ENCODE measurements at places on chromosomes 16 and 17. TPM values are rescaled to one million over a fixed set of nuclear protein-coding genes. Genes with fewer than 3 reads are reported as not detected.

GRCh38 chr17:73492821-73493814, 151.1 kb downstream of the SDK2 start:
- no peaks in the 10 kb centered on the region for H3K4me1 ChIP-seq
- H3K4me3 ChIP-seq = no peak overlapping the region
- H3K27me3 ChIP-seq = no peaks in the 10 kb centered on the region
- no peaks in the 10 kb centered on the region for H3K36me3 ChIP-seq

- no peaks in the 10 kb centered on the region for H3K27me3 ChIP-seq
- no peak overlapping the region for H3K4me3 ChIP-seq
- peaks cover 30% of the 10 kb centered on the region for H3K4me1 ChIP-seq
Observed at GRCh38 chr17:80619535-80620235, 75.0 kb downstream of the RPTOR start.

DNA sequence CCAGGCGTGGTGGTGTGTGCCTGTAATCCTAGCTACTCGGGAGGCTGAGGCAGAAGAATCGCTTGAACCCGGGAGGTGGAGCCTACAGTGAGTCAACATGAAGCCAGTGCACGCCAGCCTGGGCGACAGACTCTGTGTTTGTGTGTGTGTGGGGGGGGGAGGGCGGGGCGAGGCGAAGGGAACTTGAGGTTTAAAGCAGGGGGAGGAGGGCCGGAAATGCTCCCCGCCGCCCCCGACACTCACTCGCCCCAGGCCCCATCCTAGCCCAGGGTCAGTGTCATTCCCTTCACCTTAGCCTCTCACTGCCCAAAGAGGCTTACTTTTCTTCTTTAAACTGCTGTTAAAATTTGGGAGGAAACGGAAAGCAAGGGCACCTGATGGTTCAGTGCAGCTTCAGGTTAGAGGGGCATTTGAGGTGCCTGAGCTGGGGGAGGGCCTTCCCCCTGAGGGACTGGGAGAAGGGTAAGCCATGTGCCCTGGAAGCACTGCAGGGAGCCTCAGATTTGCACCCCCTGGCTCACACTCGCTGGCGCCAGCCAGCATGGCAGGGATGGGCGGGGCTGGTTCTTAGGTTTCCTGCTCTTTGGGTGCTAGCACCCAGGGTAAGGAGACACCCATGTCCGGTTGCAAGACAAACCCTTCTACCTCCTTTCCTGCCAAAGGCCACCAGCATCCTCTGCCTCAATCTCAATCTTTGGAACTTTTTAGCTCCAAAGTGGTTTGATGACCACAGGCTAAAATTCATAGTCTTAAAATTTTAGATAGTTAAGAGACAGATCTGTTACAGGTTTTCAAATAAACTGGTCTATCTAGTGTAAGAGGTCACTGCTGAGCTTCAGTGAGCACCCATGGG, 2.2 kb upstream of the LIMD2 start:
- H3K36me3 ChIP-seq = peaks cover 40% of the 10 kb centered on the region
- H3K27me3 ChIP-seq = no peaks in the 10 kb centered on the region
- H3K4me1 ChIP-seq = peaks cover 63% of the 10 kb centered on the region
- DNase-seq = peak; percentile 91
- peak overlapping the region; percentile 82 for H3K4me3 ChIP-seq

GRCh38 chr17:36124879-36125824, 21.5 kb downstream of the CCL4 start:
- H3K4me1 ChIP-seq = peaks cover 13% of the 10 kb centered on the region
- no peak for DNase-seq
- no peak overlapping the region for H3K4me3 ChIP-seq
- H3K27ac ChIP-seq = no peak overlapping the region
- peaks cover 2% of the 10 kb centered on the region for H3K27me3 ChIP-seq

- H3K36me3 ChIP-seq = no peaks in the 10 kb centered on the region
- H3K4me1 ChIP-seq = no peaks in the 10 kb centered on the region
- no peak overlapping the region for H3K27ac ChIP-seq
- no peak for DNase-seq
- H3K4me3 ChIP-seq = no peak overlapping the region
Observed at GRCh38 chr16:83374979-83375378, 432.8 kb upstream of the HSBP1 start.

DNA sequence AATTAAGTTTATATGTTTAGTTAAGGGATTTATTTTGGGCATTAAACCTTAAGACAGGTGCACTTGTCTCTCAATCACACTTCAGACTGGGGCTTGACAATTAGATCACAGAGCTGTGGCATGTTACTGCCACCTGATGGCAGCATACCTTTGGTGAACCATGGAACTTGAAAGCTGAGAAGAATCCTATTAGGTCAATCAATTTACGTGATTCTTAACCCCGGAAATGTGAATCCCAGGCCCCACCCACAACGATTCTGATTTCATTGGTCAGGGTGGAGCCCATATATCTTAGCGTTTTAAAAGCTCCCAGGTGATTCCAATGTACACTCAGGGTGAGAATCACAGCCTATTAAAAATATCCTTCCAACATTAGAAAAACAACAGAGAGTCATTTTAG, 91.0 kb downstream of the GSG1L start:
- H3K4me3 ChIP-seq = no peak overlapping the region
- peaks cover 4% of the 10 kb centered on the region for H3K4me1 ChIP-seq
- peaks cover 26% of the 10 kb centered on the region for H3K27me3 ChIP-seq
- peak; percentile 74 for DNase-seq
- no peaks in the 10 kb centered on the region for H3K36me3 ChIP-seq

GRCh38 chr16:48330841-48331192, 54.4 kb downstream of the SIAH1 start:
- H3K36me3 ChIP-seq = peaks cover 16% of the 10 kb centered on the region
- H3K27me3 ChIP-seq = no peaks in the 10 kb centered on the region
- H3K4me3 ChIP-seq = no peak overlapping the region
- H3K4me1 ChIP-seq = no peaks in the 10 kb centered on the region
- DNase-seq = no peak

DNA sequence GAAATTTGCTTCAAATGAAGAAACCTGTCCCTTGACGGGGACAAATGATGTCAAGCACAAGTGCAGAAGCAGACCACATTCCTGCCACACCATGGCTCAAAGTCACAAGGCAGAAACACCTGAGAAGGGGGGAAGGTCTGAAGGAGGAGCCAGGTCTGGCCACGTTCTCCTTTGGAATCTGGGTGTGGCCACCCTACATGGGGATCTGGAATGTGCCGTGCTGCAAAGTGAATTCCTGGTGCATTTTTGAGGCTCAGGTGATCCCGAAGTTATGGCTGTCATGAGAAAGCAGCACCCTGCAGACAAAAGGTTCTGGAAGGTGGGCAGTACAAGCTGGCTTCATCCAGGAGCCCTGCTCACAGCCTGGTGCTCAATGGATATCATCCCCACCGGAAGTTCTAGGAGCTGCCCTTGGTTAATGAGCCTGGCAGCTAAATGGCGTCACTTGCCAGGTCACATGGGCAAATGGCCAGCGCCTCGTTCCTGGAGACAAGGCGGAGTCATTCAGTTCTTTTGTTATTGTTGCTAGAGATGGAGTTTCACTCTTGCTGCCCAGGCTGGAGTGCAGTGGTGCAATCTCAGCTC, 20.1 kb upstream of the ADCY9 start:
- H3K36me3 ChIP-seq = peaks cover 7% of the 10 kb centered on the region
- DNase-seq = no peak
- no peak overlapping the region for H3K27ac ChIP-seq
- peaks cover 8% of the 10 kb centered on the region for H3K4me1 ChIP-seq

DNA sequence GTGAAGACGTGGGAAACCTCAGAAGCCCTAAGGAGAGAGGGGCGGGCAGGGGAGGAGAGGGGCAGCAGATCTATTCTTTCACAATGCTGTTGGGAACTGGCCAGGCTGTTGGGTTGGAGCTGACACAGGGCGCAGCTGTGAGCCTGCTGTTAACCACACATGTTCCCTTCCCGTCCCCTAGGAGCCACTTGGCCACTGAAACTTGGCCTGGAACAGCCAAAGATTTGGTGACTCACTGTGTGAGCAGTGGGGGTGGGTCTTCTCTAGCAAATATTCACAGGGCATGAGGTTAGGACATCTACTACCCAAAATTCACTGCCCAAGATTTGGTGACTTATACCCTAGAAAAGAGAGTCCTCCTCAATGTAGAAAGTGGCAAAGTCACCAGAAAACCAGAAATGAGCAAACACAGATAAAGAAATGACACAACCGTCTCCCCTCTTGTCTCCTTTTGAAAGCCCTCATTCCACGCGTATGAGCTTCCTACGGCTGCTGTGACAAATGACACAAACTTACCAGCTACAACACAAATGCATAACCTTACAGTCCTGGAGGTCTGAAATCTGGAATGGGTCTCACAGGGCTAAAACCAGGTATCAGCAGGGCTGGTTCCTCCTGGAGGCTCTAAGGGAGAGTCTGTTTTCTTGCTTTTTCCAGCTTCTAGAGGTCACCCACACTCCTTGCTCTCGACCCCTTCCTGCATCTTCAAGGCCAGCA, 6.3 kb downstream of the TBC1D16 start:
- peaks cover 9% of the 10 kb centered on the region for H3K27me3 ChIP-seq
- no peak overlapping the region for H3K27ac ChIP-seq
- no peak overlapping the region for H3K4me3 ChIP-seq
- no peaks in the 10 kb centered on the region for H3K36me3 ChIP-seq

GRCh38 chr16:86931410-86931941, 353.1 kb downstream of the FOXL1 start:
- DNase-seq = no peak
- no peaks in the 10 kb centered on the region for H3K4me1 ChIP-seq
- H3K27ac ChIP-seq = no peak overlapping the region
- H3K36me3 ChIP-seq = peaks cover 1% of the 10 kb centered on the region

DNA sequence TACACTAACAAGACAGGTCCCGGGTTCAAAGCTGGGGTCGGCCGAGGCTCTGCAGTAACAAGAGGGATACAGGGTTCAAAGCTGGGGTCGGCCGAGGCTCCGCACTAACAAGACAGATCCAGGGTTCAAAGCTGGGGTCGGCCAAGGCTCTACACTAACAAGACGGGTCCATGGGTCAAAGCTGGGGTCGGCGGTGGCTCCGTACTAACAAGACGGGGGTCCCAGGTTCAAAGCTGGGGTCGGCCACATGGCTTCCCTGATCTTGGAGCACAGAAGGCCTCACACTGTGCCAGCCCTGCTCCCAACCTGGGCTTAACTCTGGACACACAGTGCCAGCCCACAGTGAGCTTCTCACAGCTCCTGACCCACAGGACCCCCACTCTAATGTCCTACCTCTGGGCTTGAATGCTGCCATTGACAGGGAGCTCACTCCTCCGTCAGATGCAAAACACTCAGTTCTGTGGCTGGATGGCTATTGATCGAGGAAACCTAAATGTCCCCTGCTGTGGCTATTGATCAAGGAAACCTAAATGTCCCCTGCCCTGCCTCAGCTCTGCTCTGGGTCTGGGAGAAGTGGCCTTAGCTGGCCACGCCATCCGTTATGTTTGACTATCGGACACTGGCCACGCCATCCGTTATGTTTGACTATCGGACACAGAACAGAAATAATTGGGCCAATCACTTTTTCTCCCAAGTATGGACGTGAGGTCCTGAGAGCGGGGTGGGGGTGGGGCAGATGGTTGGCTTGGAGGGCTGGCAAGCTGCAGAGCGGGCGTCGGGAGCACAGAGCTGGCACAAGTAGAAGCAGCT, 54.6 kb upstream of the DOC2B start:
- H3K36me3 ChIP-seq = no peaks in the 10 kb centered on the region
- peaks cover 6% of the 10 kb centered on the region for H3K4me1 ChIP-seq
- no peak overlapping the region for H3K27ac ChIP-seq

GRCh38 chr16:7992616-7993015, 597.7 kb downstream of the TMEM114 start:
- no peaks in the 10 kb centered on the region for H3K36me3 ChIP-seq
- no peak overlapping the region for H3K4me3 ChIP-seq
- H3K27ac ChIP-seq = no peak overlapping the region
- DNase-seq = no peak

GRCh38 chr16:591892-592517, 2.1 kb downstream of the RAB40C start:
- no peak overlapping the region for H3K4me3 ChIP-seq
- H3K27ac ChIP-seq = no peak overlapping the region
- DNase-seq = no peak
- H3K4me1 ChIP-seq = peaks cover 24% of the 10 kb centered on the region
- H3K27me3 ChIP-seq = no peaks in the 10 kb centered on the region

GRCh38 chr17:75501378-75502071, 13.8 kb downstream of the CASKIN2 start:
- peaks cover 5% of the 10 kb centered on the region for H3K4me1 ChIP-seq
- H3K27me3 ChIP-seq = no peaks in the 10 kb centered on the region
- peaks cover 1% of the 10 kb centered on the region for H3K36me3 ChIP-seq
- no peak overlapping the region for H3K4me3 ChIP-seq
- no peak overlapping the region for H3K27ac ChIP-seq
- DNase-seq = no peak

DNA sequence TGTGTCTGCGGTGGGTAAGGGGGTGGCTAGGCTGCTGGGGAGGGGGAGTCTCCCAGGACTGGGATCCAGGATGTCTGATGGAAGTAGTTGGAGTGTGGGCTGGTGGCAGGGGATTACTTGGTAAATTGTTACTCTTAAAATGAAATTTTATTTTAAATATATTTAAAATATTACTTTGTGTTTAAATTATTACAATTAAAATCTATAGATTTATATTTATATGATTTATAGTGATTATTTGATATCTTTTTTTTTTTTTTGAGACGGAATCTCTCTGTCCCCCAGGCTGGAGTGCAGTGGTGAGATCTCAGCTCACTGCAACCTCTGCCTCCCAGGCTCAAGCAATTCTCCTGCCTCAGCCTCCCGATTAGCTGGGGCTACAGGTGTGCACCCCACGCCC, 18.6 kb downstream of the CPNE2 start:
- H3K27me3 ChIP-seq = peaks cover 5% of the 10 kb centered on the region
- no peak overlapping the region for H3K27ac ChIP-seq
- peaks cover 20% of the 10 kb centered on the region for H3K4me1 ChIP-seq
- H3K36me3 ChIP-seq = no peaks in the 10 kb centered on the region

DNA sequence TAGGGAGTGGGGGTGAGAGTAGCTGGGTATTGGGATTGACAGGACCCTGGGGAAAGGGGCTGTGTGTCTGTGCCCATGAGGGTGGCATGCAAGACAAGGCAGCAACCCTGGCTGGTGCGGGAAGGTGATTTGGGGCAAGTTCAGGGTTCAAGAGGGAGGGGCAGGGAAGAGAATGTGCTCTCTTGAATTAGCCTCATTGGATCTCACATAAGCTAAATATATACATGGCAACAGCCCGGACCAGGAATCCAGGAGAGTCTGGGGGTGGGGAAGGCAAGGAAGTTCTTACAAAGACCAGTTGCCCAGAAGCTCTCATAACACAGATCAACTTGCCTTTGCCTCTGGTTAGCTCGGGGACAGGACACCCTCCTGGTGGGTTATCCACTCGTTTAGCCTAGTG, 73.3 kb downstream of the IRX3 start:
- no peak overlapping the region for H3K4me3 ChIP-seq
- DNase-seq = no peak
- no peaks in the 10 kb centered on the region for H3K4me1 ChIP-seq
- H3K27ac ChIP-seq = no peak overlapping the region

GRCh38 chr17:45905814-45906213, 11.5 kb downstream of the MAPT start:
- no peak overlapping the region for H3K27ac ChIP-seq
- peaks cover 22% of the 10 kb centered on the region for H3K4me1 ChIP-seq
- H3K4me3 ChIP-seq = no peak overlapping the region
- H3K27me3 ChIP-seq = peaks cover 46% of the 10 kb centered on the region
- no peak for DNase-seq

ATP2A1 gene
- 3.4 TPM for total RNA-seq

BRCA1 gene
- 102 TPM for total RNA-seq

ACAP1 gene
- total RNA-seq = 712 TPM

PNMT gene
- total RNA-seq = not detected

CHST6 gene
- 0.05 TPM for total RNA-seq

SLC47A1 gene
- not detected for total RNA-seq

EPOP gene
- total RNA-seq = 20.1 TPM

SPATA32 gene
- total RNA-seq = 0.49 TPM

LDHD gene
- total RNA-seq = not detected

SLC35G6 gene
- not detected for total RNA-seq

LGALS9B gene
- not detected for total RNA-seq

SPAG5 gene
- total RNA-seq = 151 TPM

KRT16 gene
- total RNA-seq = not detected
